CD4-positive, alpha-beta T cell treated with Interleukin-6 for 4 hours (primary cell): ENCODE measurements at places on chromosomes 1 and 21.

DNA sequence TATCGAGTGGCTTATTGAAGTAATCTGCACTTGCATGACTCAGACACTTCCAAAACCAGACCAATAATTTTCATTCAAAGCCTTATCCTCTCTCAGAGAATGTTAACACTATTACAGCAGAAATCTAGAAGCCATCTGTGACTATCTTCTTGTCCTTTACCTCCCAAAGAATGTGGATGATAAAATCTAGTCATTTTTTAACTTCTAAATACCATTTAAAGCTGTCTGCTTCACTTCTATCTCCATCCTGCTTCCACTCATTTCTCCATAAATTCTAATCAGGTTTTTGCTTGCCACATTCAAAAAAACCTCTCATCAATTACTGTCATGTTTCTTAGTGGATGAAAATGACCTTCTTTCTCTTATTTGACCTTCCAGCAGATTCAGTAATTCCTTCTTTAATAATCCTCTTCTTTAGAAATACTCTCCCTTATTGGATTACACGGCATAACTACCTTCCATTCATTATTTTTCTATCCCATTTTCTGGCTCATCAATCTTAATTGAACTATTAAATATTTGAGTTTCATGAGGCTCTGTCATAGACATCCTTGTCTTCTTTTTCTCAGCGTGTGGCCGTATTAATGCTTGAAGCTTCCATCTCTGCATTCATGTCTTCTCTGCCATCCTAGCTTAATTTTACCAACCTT, 1999.4 kb downstream of the MRPL39 start:
- no peak for DNase-seq

GRCh38 chr1:29646161-29646775, 409.9 kb downstream of the PTPRU start:
- DNase-seq, result no peak

DNA sequence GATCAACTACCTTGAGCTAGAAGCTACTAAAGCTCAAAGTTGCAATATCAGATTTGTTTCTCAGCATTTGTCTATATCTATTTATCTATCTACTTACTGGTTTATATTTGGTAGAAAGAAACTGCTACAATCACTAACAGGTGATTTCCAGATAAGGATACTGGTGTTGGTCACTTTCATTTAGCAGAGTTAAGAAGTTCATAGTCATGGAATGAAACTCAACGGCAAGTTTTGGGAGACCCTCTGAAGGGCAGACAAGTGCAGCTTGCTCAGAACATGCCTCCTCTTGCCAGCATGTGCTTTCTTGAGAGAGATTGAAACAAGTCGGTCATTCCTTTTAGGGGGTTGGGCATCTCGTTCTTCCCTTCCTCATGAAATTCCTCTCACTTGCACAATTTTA, 296.5 kb downstream of the GRIK1 start:
- DNase-seq, result no peak

GRCh38 chr1:90809093-90809492, 92.0 kb upstream of the BARHL2 start:
- DNase-seq, result no peak

DNA sequence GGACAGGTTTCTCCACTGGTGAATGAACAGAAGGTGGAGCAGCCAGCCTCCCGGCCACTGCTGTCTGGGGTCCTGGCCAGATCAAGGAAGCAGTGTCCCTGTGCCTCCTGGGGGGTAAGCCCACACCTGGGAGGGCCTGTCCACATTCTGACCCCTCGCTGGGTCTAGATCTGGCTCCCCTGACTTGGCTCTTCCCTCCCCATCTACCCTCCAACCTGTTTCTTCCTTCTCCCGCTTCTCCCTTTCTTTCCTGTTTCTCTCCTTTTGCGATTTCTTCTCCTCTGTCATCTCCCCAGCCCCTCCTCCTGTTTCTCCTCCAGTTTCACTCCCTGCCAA, 378 bp downstream of the RORC start:
- no peak for DNase-seq

DNA sequence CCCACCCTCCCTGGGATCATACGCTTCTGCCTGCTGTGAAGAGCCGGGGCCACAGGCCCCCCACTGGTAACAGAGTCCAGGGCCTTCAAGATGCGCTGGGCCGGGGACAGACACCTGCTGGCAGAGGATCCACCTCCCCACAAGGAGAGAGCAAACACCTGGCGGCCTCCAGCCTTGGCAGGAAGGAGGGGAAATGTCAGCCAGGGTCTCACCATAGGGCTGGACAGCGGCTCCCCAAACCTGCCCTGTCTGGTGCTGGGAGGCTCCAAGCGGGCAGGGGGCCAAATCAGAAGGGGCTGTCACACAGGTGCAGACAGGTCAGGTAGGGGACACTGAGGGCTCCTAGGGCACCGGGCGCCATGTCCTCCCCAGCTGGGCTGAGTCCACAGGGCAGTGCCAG, 58.9 kb downstream of the KCNAB2 start:
- no peak for DNase-seq

- DNase-seq, result no peak
Measured at GRCh38 chr21:46437511-46437910, 21.2 kb upstream of the DIP2A start.

DNA sequence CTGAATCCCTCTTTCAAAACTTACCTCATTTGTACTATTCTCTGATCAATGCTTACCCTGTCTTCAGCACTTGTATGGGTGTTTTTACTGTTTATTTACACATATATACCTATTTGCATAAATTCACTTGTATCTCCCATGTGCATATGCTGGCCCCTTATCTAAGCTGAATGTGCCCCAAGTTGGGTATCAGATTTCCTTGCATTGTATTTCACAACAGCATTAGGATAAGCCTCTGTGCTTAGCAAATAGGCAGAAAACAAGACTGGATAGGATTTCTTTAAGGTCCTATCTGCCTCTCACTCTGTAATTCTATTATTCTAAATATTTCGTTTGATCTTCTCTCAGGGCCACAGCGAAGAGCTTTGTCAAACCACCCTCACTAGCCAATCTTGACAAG, 45.9 kb upstream of the IPO9 start:
- DNase-seq, result no peak

DNA sequence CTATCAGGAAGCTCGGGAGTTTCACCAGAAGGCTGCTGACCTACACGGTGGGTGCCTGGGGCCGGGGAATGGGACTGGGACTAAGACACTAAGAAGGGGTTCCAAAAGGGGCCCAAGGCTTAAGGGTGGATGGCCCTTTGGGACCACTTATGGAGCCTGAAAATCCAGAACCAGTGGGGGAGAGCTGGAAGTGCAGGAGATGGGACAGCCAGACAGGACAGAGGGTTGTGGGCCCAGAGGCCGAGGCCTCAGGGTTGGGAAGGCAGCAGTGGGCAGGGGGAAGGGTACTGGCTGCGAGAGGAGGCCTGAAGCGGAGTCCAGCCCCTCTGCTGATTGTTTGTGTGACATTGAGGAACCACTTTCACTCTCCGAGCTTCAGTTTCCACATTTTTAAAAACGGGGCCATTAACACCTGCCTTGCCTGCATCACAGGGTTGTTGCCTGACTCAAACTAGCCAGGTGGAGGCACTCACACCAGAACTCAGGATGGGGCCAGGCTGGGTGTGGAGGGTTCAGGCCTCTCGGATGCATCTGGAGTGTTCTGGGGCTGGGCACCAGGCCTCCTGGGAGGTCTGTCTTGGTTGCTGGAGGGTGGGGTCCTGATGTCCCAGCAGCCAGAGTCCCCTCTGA, 3.0 kb downstream of the TTC24 start:
- DNase-seq, result peak; percentile 25

GRCh38 chr1:185393205-185393604, 76.2 kb upstream of the IVNS1ABP start:
- no peak for DNase-seq

- no peak for DNase-seq
Measured at GRCh38 chr1:65813956-65814355, 21.3 kb downstream of the PDE4B start.

- DNase-seq, result no peak
Measured at GRCh38 chr21:15775291-15775690, 45.5 kb downstream of the USP25 start.

GRCh38 chr1:223109581-223110026, 33.4 kb downstream of the TLR5 start:
- DNase-seq, result no peak

- DNase-seq, result no peak
Measured at GRCh38 chr1:56235909-56236510, 343.4 kb downstream of the PLPP3 start.

- no peak for DNase-seq
Measured at GRCh38 chr1:1758059-1758621, 20.1 kb downstream of the NADK start.

DNA sequence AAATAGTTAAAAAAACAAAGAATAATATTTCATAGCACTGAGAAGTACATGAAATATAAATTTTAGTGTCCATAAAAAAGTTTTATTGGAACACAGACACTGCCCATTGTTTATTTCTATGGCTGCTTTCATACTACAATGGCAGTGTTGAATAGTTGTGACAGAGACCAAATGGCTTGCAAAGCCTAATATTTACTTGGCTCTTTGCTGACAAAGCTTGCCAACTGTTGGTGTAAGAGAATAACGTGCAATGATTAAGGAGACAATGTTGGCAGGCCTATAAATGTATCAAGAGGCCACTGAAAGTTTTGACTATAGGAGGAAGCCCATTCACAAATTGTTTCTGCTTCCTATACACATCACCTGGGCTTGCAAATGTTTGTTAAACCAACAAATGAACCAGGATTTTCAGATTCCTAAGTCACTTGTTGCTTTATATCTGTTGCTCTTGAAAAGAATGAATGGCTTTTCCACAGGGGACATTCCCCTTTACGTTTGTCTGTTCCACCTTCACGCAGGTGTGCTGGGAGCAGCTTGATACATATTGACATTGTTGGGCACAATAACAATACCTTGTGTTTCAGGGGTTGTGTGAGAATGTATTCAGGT, 5.5 kb upstream of the ST6GALNAC3 start:
- DNase-seq, result no peak

DNA sequence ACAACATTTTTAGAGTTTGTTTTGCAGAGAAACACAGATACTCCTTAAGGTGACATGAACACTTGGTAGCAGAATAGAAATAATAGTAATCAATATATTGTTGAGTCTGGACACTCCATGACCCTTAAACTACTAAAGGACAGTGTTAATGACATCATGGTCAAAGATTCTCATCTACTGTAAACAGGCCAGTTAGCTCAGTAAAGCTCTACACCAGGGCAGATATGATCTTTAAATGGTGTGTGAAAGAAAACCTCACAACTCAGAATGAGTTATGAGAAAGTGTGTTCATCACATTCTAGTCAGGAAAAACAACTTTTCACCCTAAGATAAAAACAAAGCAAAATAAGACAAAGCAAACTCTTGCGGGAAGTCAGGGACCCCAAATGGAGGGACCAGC, 58.1 kb upstream of the ADAMTS5 start:
- no peak for DNase-seq

- no peak for DNase-seq
Measured at GRCh38 chr1:208203127-208203847, 40.9 kb downstream of the PLXNA2 start.

- DNase-seq, result no peak
Measured at GRCh38 chr1:189609167-189609566, 868.5 kb downstream of the BRINP3 start.

DNA sequence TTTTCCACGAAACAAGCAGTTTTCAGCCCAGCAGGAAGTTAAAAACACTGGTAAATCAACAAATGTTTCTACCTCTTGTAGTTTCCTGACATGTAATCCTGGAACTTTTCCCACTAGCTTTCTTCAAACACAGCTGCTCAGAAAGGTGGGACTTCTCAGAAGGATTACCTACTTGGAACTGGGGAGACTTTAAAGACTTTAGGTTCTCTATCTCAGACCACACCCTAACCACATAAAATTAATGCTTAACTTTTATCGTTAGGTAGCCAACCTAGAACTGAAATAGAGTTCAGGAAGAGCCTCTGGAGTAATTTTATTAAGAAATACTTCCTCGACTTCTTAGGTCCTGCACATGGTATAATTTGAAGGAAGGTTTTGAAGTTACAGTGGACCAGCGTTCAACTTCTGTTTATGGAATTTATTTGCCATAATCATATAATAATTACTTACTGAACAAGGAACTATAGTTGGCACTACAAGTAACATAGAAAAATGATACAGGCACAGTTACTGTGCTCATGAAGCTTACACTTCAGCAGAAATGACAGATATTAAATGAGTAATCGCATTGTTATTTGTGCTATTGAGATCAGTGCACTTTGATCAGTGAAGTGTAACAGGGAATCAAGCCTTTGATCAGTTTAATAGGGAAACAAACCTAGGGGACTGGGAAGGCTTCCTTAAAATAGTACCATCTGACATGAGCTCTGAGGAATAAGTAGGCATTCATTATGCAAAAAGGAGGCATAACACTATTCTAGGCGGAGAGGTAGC, at the start of gene BCL2L15:
Gene BCL2L15, minus strand, starts transcription at position 180 of the 774 bp plus-strand sequence. CDS start 206 bp downstream, outside the sequence.
- no peak for DNase-seq

GRCh38 chr1:97297611-97298010, 576.0 kb downstream of the PTBP2 start:
- no peak for DNase-seq

DNA sequence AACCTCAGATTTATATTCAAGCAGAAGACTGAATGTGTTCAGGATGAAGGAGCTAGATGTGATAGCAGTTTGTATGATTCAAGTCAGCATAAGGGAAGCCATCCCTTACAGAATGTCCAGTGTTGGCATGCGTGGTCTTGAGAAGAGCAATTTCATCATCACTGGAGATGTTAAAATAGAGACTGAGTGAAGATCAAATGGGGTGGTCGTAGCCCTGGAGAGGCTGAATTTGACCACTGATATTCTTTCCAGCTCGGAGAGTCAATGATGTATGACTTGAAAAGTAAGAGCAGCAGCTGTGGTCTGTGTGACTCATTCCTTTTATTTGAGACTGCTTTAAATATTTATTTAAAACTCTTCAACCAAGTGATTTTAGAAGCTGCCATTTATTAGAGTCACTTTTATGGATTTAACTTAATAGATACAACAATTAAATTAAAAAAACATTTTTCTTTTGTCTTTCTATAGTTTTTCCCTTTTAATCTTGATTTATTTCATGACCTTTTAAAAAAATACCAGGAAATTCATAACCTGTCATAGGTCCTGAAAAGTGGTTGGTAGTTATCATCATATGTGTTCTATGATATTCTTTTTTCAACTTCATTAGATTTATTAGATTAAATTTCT, 15.5 kb downstream of the FMN2 start:
- DNase-seq, result no peak

DNA sequence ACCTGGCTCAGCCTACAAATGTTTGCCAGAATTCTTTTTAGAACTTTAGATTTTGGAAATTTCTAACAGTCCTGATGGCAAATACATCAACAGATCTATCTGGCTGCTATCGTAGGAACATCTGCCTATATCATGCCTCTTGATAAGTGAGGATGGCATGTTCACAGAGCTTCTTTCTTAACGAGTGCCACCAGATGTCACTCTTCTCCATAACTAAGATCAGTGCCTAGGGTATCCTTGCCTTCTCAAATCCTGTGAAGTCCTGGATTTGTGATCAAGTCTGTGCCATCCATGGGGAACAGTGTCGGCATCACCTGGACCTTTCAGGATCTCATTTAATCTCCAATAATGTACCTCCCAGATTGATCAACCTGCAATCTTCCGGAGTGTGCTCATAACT, 36.5 kb upstream of the CD5L start:
- DNase-seq, result no peak

GRCh38 chr1:223010582-223011504, 132.2 kb downstream of the TLR5 start:
- DNase-seq, result no peak

GRCh38 chr1:10874351-10874750, 77.9 kb upstream of the CASZ1 start:
- DNase-seq, result no peak
